ENCODE measurements at places on chromosomes 12 and 14.

GRCh38 chr14:105419195-105420091 lies at the start of gene MTA1:
MTA1 (plus strand) TSS chr14:105419827; CDS start chr14:105420036, 209 bp downstream.
- no peak for DNase-seq

GRCh38 chr12:105240228-105240627 lies 4.3 kb upstream of the APPL2 start:
- no peak for DNase-seq

GRCh38 chr12:6953442-6954315 lies 2.5 kb downstream of the PTPN6 start:
- peak; percentile 84 for DNase-seq

GRCh38 chr14:31277085-31277484 lies 69.5 kb upstream of the HECTD1 start:
- no peak for DNase-seq

GRCh38 chr14:77126461-77126990 lies 15.1 kb downstream of the ZDHHC22 start:
- no peak for DNase-seq

- no peak for DNase-seq
These were observed 56.1 kb downstream of the SLC17A8 start for GRCh38 chr12:100413001-100413400.

- DNase-seq = peak; percentile 83
These were observed 32.3 kb downstream of the NINJ2 start for GRCh38 chr12:630656-631632.

DNA sequence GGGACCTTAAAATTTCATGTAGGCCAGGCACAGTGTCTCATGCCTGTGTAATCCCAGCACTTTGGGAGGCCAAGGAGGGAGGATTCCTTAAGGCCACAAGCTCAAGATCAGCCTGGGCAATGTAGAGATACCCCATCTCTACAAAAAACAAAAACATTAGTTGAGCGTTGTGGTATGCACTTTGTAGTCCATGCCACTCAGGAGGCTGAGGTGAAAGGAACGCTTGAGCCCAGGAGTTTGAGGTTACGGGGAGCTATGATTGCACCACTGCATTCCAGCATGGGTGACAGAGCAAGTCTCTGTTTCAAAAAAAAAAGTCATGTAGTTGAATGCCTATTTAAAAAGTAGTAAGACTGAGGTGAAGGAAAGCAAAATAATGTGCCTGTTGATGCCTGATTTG lies 83.5 kb downstream of the TTC6 start:
- no peak for DNase-seq

- DNase-seq = no peak
These were observed 9.2 kb downstream of the MOAP1 start for GRCh38 chr14:93175492-93175891.

GRCh38 chr14:64060648-64061096 lies 207.9 kb downstream of the SYNE2 start:
- DNase-seq = no peak

DNA sequence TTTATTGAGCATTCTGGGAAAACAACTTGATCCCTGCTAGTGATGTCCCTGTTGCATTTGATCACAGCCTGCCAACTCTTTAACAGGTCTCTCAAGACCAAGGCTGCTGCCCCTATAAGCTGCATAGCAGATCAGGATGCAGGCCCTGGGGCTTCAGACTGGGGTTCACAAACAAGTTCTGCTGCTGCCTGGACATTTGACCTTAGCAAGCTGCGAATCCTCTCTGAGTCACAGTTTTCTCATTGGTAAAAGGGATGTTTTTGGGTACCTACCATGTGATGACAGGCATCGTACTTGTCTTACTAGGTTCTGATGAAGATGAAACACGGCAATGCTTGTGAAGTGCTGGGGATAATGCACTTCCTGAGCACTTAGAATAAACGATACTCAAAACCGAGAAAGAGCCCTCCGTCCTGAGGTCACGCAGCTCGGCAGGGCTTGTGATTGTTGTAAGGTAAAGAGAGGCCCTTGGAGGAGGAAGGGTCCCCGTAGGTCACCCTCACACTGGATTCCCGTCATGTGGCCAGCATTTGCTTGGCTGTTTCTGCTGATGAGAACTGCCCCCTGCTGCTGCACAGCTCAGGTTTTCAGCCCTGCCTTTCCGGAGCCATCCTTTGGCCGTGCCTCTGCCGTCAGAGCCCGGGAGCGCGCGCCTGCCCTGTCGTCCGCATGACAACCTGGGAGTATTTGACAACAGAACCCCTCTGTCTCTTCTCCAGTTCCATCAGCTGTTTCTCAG lies 39.1 kb downstream of the TSPAN9 start:
- DNase-seq = no peak

GRCh38 chr12:52879394-52880351 lies 25.2 kb downstream of the KRT8 start:
- DNase-seq = peak; percentile 77

GRCh38 chr12:98698603-98699463 lies 53.7 kb downstream of the APAF1 start:
- no peak for DNase-seq

DNA sequence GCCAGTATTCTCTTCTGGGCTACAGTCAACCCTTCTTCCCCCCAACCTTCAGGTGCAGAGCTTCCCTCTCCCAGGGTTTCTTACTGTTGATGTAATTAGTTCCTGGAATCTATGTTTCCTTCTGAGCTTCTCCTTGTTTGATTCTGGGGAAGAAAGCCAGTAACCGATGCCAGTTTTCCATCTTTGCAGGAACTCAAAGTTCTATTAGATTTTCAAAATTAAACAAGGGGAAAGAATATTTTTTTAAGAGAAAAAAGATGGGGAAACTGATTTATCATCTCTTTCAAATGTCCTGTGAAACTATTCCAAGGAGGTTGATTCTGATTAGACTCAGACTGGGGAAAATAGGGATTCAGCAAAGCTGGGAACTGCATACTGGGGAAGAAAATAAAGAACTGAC lies 17.9 kb upstream of the FAM234B start:
- DNase-seq = no peak

DNA sequence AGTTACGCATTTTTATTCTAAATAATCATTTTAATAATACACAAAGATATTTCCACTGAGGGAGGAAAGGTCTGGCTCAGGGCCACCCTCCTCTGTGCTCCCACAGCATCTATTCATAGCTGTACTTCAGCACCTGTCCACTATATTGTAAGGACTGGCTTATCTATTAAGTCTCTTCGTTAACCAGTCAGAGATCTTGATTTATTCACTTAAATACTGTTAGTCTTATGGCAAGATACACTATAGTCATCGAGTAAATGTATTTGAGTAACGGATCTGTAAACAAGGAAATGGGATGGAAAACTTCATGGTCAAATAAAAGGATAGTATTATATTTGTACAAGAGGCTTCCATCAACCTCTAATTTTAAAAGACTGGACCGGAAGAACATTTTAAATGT lies 54.6 kb downstream of the SPTLC2 start:
- no peak for DNase-seq

DNA sequence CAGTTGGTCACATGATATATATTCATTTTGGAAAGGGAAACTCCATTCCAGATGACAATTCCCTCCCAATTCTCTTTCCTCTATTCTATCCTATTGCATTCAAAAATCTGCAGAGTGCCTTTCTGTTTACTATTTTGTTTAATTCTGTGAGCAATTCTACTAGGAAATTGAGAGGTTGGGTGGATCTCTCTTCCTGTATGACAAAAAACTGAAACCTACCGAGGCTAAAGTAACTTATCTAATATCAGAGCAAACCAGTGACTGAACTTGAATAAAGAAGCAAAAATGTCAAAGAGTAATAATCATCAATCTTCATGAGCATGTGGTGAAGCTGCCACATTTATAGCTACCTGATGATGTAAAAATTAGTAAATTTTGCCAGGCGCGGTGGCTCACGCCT lies 16.6 kb upstream of the ACTN1 start:
- DNase-seq = no peak

- DNase-seq = no peak
These were observed 1.8 kb upstream of the CEP170B start for GRCh38 chr14:104863131-104863862.

GRCh38 chr12:132657004-132657727 lies 30.0 kb downstream of the POLE start:
- DNase-seq = no peak

DNA sequence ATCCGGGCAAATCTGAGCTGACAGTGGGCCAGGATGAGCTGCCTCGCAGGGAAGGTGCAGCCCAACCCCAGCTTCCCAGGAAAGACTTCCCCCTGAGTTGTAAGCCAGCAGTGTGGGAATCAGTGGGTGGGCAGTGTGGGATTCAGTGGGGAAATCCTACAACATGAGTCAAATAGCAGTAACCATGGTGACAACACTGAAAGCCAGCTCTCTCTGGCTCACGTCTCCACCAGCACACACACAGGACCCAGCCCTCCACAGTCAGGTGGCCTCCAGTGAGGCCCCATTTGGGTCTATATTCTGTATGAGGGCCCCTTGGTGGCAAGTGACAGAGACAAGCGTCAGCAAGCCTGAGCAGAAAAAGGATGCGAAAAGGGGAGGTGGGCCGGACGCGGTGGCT lies 6.0 kb upstream of the LGALS3 start:
- no peak for DNase-seq

- DNase-seq = no peak
These were observed 75.2 kb downstream of the LIN7A start for GRCh38 chr12:80862531-80862930.

- DNase-seq = no peak
These were observed 537.6 kb upstream of the TMEM132C start for GRCh38 chr12:127729381-127729780.

DNA sequence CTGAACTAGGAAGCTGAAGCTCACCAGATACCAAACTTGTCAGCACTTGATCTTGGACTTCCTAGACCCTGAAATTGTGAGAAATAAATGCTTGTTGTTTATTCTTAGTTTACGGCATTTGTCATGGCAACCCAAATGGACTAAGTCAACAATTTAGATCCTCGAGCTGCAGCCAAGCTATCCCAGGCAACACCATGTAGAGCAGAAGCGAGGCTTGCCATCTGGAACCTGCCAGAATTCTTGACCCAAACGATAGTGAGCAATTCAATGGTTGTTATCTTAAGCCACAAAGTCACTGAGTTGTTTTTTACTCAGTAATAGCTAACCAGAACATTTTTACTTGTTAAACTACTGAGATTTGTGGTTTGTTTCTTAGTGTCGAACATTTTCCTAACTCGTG lies 458.5 kb upstream of the FLRT2 start:
- no peak for DNase-seq

DNA sequence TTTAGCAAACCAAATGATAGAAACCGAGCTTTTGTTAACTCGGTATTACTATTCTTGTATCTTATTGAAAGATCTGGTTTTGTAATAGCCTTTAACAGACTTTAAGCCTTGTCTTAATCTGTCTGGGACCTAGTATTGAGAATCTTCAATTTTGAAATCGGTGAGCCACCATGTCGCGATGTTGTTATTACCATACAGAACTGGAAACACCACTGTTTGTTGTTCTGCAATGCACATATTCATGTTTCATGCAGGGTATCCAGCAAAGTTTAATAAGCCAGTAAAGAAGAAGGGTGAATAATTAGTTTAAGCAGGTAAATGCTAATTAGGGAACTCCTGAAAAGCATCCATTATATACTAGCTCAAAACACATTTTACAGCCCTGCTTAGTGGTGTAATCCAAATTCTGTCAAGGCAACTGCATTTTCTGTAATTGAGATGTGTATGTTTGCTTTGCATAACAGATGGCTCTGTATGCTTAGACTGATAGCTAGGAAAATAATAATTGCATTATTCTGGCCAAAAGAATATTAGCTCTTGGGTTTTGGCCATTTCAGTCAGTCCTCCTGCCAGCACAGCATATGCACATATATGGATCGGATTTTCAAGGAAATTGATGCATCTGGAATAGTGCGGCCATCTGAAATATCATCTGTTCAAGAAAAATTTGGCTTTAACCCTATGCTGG lies 389.2 kb downstream of the EGLN3 start:
- DNase-seq = no peak

DNA sequence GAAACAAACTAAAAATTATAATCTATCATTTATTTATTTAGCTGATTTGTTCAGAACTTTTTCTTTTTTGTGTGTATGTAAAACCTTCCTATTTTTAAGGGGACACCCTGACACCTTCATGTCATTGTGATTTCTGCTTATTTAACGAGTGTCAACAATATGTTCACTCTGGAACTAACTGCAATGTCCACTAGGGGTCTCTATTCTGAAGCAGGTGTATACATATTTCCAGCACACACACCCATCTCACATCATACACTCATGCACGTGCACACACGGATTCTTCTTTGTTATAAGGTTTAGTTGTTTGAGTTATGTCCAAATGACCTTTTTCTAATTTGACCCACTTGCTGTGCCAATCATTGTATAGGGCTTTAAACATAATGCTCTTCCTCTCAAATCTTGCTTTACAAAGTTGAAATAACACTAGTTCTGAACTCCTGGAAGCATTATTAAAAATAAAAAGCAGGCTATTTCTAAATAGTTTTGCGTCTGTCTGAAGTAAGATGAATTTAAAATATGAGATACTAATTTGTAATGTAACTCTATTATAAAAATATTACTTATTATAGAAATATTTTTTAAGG lies 15.5 kb downstream of the E2F7 start:
- no peak for DNase-seq

DNA sequence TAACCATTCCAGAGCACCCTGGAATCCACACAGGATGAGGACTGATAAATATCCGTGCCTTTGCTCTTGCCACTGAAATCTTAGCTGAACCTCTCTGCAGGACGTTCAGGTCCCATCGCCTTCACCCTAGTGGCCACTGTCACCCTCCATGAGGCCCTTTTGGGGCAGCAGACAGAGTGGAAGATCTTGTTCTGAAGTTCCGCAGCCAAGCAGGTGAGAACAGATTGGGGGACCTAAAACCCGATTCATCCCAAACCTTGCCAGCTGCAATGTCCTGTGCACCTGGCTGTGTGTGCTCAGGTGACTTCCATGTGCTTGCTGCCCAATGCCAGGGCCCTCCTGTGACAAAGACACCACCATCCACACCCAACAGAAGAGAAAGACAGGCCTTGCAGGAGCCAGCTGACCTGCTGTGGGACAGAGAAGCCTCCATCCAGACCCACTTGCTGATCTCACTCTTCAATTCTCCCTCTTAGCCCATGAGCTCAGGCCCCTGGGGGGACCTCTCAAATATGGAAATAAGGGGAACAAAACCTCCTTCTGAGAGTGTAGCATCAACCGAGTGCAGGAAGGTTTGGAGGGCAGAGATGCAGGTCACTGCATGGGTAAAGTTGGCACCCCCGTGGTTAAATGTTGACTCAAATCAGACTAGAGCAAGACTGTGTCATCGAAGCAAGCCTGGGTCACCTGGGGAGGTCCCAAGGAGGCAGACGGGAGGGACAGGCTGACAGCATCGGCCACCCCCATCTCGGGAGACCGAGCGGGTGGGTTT lies 308.7 kb upstream of the DIO3 start:
- no peak for DNase-seq

Measured in CD8-positive, alpha-beta T cell (primary cell).